Large intestine (tissue), 12 donors: ENCODE measurements at places on chromosomes 3 and 15.

DNA sequence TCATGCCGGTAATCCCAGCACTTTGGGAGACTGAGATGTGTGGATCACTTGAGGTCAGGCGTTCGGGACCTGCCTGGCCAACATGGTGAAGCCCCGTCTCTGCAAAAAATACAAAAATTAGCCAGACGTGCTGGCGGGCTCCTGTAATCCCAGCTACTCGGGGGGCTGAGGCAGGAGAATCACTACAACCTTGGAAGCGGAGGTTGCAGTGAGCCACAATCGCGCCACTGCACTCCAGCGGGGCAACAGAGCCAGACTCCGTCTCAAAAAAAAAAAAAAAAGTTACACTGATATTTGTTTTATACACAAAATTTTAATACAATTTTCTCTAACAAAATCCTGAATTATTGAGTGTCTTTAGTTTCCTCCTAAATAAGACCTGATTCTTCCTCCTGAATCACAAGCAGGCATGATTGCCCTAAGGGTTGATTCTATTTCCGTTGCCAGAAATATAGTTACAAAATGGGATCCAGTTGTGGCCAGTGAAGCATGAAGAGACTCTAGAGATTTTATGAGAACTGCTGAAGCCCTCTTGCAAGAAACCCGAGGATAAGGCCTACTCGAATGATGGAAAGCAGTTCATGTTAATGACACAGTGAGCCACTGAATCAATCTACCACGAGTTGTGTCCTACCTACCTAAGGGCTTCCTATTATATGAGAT is 9.6 kb upstream of the SMARCC1 start:
- no peak for DNase-seq

DNA sequence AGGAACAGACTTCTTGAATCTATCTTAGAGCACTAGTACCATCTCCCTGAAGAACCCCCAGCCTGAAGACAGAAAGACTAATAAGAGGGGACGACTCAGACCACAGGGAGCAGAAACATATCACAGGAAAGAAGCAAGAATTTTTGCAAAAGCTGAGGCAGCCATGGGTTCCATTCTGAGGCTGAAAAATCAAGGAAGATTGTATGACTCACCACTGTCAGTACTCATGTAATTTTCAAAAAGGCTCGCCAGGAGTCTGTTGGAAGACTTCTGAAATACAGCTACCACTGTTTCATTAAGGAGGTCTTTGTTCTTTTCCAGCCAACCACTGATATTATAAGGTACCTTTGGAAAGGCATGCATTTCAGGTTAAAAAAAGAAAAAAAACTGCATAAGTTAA is 47.5 kb downstream of the MYH15 start:
- no peak for DNase-seq

- no peak for DNase-seq
Observed at GRCh38 chr3:124529826-124530571, 200.3 kb upstream of the UMPS start.

GRCh38 chr3:64214381-64215018 is 10.8 kb downstream of the PRICKLE2 start:
- DNase-seq = no peak

GRCh38 chr3:145943952-145944351 is 217.0 kb downstream of the PLOD2 start:
- DNase-seq = no peak

DNA sequence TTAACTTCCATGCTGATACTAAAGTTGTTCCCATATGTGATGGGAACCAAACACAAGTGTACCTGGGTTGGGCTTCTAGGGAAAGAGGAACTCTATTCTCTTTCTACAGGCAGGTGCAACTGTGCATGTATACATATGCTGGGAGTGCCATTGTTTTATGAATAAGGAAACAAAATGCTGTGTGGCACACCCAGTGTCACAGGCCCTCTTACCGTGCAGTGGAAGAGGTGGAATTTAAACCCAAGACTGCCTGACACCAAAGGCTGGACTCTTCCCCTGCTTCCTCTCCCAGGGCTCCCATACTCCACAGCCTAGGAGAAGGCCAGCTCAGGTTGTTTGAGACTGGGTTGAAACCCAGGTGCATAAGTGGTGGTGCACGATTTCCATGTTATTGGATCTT is 1.9 kb upstream of the FETUB start:
- no peak for DNase-seq

- no peak for DNase-seq
Observed at GRCh38 chr3:46371519-46372340, 984 bp downstream of the CCR5 start.

DNA sequence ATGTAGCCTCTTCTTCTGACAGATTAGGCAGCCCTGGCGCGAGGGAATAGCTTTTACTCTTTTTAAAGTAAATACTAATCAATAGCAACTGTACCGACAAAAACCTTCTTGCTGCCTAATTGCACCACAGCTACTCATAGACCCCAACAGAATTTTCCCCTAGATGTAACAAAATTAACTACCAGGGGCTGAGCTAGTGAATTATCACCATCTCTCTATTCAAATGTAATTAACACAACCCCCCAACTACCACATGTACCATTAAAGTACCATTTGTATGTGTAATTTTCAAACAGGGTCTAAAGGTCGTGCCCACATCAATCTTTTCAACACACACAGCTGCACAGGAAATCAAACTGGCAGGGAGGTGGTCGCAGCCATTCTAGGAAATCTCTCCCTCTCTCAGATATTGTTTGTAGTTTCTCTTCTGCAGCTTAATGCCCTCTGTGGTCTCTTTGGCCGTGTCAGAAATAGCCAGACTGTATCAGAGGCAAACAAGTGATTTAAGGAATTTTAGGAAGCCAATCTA is 322.9 kb downstream of the RORA start:
- no peak for DNase-seq

DNA sequence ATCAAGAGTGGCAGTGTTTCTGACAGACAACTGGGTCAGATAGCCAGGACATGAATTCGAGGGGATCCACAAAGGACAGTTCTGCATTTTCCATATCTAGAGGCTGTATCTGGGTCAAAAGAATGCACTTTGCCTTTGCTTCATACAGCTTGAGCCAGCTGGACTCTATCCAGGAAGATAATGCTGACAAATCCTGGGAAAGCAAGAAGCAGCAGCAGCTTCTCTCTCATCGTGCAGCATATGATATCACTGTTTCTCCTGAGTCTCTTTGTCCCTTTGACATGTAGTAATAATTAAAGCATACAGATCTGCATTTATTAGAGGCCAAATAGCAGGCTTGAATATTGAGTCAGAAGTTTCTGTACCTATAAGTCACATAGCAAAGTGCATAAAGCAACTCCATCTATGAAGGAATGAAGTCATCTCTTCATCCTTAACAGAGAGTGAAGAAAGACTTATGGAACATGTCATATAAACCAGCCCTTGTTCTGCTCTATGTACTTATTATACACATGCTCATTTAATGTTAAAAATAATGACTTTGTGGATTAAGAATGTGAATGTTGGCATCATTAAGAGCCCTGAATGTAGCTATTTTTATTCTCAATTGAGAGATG is 236.8 kb upstream of the GBE1 start:
- no peak for DNase-seq
